ENCODE measurements at places on chromosomes 1 and 21.

DNA sequence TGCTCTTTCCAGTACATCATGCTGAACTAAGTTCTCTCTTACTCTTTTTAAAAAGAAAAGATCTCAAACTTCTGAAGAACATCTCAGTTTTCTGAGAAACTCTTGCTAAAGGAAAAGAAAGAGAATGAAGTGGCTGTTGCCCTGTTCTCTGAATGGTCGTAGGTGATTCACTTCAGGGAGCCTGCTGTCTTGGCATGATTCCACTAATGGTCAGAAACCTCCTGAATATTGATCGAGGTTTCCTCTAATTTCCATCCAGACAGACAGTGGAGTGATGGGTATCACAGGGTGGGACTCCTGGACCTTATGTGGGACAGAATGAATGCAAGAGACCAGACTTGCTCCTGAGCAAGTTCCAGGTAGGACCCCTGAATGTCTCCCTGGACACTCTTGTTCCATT lies 2.5 kb downstream of the FCRL2 start:
- DNase-seq, result no peak

DNA sequence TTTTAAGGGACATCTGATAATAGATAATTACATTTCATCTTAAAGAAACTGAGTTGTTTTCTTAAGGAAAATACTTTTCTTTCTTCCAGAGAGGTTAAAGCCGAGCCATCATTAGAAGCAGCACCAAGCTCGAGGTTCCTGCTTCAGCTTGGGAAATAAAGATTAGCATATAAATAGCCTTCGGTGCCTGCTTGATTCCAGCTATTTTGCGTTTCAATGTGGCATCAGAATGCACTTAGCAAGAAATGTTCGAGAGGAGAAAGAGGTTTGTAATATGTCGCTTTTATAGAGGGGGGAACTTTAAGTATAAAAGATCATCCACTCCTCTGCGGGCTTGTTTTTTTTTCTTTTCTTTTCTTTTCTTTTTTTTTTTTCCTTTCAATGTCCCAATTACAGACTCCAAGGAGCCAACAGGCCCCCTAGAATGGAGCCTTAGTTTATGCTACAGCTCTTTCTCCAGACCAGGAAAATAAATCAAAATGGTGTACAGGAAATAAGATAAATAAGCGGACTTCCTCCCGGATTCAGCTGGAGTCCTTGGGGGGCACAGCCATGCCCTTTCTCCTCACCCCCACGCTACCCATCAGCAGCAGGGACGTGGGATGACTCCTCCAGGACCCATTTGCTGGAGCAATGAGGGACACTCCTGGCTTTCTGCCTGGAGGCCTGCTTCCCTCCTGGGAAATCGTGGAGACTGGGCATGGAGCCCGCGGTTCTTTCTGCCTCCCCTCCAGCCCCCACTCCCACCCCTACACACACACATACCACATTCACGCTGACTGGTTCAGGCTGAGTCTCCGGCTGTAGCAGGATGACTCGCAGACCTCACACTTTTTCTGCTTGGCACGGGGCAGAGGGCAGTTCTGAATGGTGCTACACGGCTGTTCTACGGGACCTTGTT lies 131.6 kb downstream of the RRAGC start:
- no peak for DNase-seq

DNA sequence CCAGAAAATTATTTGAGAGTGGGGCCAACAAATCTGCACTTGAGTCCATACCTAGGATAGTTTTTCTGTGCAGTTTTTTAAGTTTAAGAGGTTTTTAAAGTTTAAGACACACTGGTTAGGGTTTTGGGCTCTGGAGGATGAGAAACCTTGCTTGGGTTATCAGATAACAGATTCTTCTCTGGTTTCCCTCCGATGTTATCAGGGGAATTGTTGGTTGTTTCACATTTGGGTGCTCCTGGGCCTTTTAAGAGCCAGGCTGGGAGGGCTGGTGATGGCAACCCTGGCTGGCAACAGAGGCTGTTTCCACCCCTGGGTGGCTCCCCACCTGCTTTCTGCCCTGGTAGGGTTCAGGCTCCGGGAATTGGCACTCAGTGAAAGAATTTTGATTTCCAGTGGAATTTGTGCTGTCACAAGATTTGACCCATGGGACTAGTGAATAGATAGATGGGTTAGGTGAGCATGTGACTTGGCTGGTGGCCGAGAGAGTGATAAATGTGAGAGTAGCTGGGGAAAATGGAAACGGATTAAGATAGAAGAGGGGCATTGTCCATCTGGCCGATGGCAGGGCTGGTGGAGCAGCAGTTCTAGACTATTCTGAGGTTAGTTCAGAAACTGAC lies 14.8 kb downstream of the VANGL1 start:
- no peak for DNase-seq

GRCh38 chr1:27032119-27032461 lies 19.4 kb upstream of the TENT5B start:
- no peak for DNase-seq

DNA sequence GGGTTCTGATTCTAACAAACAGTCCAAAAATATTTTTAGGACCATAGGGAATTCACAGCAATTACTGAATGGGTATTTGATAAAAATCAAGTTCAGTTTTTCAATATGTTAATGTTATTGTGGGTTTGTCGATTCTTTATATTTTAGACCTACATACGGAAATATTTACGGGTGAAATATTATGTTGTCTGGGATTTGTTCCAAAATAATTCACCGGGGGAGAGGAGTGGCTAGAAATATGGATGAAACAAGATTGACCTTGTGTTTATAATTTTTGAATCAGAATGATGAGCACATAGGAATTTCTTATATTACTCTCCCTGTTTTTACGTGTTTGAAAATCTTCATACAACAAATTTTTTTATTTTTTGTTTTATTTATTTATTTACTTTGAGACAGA lies 56.7 kb upstream of the USP1 start:
- no peak for DNase-seq

- DNase-seq, result no peak
Observed at GRCh38 chr21:43936247-43936967, 71.4 kb downstream of the AGPAT3 start.

DNA sequence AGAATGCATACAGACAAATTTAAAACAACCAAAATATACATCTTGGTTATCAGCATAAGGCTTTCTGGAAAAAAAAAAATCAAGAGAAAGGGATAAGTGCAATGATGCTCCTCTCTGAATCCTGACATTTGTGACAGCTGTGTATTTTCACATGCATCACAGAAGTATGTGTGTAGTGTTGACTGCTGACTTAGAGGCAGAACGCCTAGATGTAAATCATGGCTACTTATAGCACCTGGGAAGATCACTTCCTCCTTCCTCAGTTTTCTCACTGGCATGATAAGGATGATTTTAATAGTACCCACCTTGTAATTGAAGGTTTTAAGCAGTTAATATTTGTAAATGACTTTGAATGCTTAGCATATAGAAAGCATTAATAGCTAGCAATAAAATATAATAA lies 112.5 kb downstream of the MRPL39 start:
- no peak for DNase-seq

GRCh38 chr1:183901748-183902330 lies 96.9 kb downstream of the RGL1 start:
- no peak for DNase-seq

GRCh38 chr1:227941509-227942020 lies 6.2 kb downstream of the WNT9A start:
- DNase-seq, result no peak

- DNase-seq, result no peak
Observed at GRCh38 chr21:45265721-45266517, 21.8 kb downstream of the POFUT2 start.

GRCh38 chr1:91885716-91886506 lies at the start of gene TGFBR3:
Gene TGFBR3 (minus strand): TSS chr1:91886151. CDS start chr1:91861531, 24,620 bp downstream.
- DNase-seq, result peak; percentile 64

GRCh38 chr1:92563457-92564216 lies 76.9 kb upstream of the GFI1 start:
- DNase-seq, result no peak

- no peak for DNase-seq
Observed at GRCh38 chr1:7994827-7995226, 31.3 kb downstream of the ERRFI1 start.

- no peak for DNase-seq
Observed at GRCh38 chr1:31482482-31483011, 69.5 kb downstream of the SERINC2 start.

GRCh38 chr1:9240914-9241820 lies 6.6 kb downstream of the H6PD start:
- no peak for DNase-seq

DNA sequence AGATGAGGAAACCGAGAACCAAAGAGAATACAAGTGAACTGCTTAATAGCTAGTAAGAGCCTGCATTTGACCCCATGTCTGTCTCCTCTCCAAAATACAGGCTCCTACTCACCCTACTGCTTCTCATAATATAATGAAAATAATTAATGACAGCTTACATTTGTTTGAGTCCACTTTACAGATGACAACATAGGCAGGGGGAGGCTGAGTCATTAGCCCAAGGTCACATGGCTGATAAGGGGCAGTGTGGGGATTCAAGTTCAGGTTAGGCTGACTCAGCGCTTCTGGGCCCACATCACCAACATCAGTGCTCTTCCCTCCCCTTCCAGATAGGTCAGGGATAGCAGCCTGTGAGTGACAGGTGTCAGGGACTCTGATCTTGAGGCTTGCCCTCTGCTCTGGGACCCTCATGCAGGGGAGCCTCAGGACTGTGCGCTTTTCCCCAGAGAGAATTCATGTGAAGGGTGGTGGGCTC lies 16.2 kb downstream of the AZIN2 start:
- DNase-seq, result no peak

- DNase-seq, result no peak
Observed at GRCh38 chr1:63742526-63742925, 31.3 kb upstream of the ROR1 start.

- DNase-seq, result no peak
Observed at GRCh38 chr1:171484760-171485374, 463 bp upstream of the PRRC2C start.

DNA sequence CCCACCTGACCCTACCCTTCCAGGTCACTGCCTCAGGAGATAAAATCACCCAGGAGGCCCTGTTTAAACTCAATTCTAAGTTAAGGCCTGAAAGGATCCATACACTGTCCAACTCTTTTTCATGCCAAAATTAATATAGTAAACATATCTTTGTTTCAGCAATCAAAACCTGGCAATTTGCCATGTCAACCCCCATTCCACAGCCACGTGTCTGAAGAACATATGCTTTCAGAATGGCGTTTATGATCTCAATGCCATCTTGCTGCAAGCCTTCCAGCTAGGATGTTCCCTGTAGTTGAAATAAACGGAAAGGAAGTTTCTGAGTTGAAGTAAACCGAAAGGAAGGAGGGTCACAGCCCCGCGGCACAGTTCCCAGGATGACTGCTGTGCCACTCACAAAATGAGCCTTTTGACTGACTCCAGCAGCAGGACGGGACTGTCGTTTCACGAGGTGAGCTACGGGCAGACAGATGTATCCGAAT lies 472.0 kb downstream of the SMYD3 start:
- DNase-seq, result no peak

DNA sequence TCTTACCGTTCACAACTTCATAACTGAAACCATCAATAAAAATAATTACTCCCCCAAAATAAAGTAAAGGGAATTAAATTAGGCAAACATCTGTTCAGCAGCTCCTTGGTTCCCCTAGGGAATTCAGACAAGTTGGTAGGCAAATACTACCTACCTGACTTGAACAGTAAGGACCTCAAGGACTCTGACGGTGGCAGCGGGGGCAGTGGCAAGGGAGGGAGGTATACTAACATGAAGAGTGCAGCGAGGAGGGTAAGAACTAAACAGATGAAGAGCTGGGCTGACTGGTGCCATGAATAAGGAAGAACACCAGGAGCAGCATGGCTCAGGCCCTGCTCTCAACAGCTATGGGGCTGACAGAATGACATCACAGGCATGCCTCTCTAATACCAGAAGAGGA lies 33.1 kb downstream of the MTOR start:
- DNase-seq, result no peak

DNA sequence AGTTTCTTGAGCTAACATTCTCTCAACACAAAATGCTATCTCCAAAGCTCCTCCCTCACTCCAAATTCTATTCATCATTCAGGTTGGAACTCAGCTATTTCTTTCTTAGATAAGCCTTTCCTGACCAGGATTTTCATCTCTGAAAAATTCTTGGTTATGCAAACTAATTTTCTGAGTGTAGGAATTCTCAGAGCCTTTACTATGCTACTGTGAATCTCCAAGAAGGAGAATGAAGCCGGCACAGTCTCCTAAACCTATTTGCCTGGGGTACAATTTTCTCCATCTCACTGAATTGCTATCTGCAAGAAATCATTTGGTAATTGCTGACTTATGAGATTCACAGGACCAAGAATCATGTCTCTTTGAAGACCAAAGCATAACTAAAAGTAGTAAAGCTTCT lies 325.9 kb upstream of the ESRRG start:
- DNase-seq, result no peak

DNA sequence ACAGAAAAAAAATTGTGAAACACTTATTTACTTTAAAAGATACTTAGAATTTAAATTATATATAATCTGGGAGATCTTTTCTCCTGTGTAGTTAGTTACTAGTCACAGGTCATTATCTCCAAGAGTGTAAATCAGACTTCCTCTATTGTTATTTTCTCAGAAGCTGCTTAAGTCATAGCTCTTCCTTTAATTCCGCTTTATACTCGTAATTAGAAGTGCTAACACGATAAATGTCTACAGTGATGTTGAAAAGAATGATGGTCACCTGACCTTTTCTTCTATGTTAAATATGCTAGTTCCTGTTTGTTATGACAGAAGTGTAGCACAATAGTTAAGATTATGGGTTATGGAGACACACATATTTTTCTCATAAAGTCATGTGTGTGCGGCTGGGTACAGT lies 123.6 kb downstream of the TGFB2 start:
- no peak for DNase-seq

GRCh38 chr1:164774819-164775654 lies 216.1 kb downstream of the PBX1 start:
- DNase-seq, result peak; percentile 55

GRCh38 chr1:109567877-109568672 lies 19.7 kb downstream of the GNAI3 start:
- no peak for DNase-seq

- no peak for DNase-seq
Observed at GRCh38 chr21:46620846-46621245, 14.6 kb upstream of the PRMT2 start.

DNA sequence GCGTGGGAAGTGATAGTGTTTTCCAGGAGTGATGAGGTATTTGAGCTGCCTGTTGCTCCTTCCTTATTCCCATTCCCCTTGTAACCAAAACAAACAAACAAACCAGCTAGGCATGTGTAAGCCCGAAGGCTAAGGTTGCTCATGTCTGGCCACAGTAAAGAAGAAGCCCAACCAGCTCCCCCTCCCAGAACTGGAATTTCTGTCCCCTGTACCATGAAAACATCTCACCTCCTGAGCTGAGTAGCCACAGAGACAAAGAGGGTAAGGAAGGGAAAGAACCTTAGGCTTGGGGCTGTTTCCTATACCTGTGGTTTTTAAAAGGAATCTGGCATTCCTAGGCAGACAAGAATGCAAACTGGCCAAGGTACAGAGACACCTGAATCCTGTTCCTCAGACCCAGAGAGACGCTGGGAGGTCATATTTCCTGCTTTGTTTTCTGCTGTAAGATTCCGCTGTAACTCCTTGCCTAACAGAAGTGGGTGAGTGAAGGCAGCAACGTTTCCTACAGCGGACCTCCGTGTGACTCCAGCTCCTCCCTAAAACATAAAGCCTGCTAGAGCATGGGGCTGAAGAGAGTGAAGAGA lies 41.7 kb upstream of the RAB4A start:
- no peak for DNase-seq

Measured in D721Med (cell line).